Stimulated activated CD8-positive, alpha-beta memory T cell treated with anti-CD3 and anti-CD28 coated beads, Interleukin-7, amount 100 ng/mL, for 1 hour (primary cell): ENCODE measurements at places on chromosomes 4 and X.

DNA sequence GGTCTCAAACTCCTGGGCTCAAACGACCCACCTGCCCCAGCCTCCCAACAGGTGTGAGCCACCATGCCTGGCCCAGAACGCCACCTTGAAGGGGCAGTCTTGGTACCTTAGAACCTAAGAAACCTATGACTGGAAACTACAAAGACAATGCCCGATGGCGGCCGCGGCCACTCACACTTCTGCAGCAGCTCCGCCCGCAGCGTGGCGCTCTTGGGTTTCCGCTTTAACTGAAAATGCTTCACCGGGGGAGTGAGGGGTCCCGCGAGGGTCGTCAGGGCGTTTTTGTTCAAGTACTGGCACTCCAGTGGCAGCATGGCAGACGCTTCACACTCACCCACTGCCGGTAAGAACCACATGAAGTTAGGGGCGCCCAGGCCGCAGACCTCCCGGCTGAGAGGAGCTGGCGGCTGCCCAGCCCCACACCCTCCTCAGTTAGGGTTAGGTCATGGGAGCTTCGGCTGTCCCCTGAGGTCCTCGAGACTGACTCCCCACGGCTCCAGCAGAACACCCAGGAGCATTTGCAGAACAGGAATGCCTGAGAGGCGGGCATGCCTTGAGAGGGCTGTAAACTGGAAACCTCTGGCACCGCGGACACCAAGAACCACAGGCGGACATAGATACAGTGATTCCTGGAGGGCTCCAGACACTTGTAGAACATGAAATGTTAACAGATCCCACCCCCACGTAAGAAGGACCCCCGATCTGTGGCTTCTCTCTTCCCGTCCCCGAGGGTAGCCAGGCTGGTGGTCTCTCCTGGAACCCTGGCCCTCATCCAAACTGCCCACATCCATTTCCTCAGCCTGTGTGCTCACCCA is 19.0 kb downstream of the NELFA start:
- DNase-seq, result no peak

GRCh38 chrX:19566359-19567222 is 51.3 kb upstream of the MAP3K15 start:
- no peak for DNase-seq

- no peak for DNase-seq
Measured at GRCh38 chr4:155529272-155529671, 137.4 kb upstream of the GUCY1A1 start.

- DNase-seq, result no peak
Measured at GRCh38 chr4:165462009-165462408, 83.2 kb downstream of the CPE start.

DNA sequence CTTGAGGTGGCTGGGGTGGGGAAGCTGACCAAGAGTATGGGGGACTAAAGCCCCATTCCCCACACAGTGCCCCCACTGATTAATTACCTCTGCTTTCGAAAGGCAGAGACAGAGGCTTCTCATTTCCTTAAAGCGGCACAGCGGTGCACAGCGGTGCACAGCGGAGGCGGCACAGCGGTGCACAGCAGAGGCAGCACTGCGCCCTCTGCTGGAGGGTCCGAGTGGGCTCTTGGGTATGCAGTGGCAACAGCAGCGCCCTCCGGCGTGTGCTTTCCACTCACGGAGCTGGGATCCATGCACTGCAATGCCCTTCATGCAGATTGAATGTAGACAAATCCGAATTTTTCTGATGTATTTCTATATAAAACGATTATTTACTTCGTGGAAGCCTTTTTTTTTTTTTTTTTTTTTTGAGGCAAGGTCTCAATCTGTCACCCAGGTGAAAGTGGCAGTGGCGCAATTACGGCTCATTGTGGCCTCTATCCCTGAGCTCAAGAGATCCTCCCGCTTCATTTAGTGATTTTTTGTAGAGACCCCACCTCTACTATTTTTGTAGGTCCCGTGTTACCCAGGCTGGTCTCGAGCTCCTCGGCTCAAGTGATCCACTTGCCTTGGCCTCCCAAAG is 19.7 kb upstream of the PRPS2 start:
- peak; percentile 28 for DNase-seq

DNA sequence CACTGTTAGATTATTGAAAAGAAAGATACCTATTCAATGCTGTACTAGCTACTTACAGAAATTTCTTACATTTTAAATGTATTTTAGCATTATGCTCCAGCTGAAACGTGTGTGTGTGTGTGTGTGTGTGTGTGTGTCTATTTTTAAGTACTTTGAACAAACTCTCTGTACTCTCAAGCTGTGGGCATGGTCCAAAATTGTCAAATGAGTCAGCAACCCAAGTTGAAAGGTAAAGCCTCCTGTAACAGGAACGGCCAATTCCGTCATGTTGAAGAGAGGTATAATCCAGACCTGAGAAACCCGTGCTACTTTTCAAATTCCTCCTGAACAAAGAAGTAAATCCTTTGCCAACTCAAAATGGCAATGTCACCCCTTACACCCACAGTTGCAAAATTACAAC is 20.5 kb downstream of the MAOB start:
- DNase-seq, result no peak

- peak; percentile 26 for DNase-seq
Measured at GRCh38 chr4:83252782-83253405, 31.7 kb downstream of the COQ2 start.

DNA sequence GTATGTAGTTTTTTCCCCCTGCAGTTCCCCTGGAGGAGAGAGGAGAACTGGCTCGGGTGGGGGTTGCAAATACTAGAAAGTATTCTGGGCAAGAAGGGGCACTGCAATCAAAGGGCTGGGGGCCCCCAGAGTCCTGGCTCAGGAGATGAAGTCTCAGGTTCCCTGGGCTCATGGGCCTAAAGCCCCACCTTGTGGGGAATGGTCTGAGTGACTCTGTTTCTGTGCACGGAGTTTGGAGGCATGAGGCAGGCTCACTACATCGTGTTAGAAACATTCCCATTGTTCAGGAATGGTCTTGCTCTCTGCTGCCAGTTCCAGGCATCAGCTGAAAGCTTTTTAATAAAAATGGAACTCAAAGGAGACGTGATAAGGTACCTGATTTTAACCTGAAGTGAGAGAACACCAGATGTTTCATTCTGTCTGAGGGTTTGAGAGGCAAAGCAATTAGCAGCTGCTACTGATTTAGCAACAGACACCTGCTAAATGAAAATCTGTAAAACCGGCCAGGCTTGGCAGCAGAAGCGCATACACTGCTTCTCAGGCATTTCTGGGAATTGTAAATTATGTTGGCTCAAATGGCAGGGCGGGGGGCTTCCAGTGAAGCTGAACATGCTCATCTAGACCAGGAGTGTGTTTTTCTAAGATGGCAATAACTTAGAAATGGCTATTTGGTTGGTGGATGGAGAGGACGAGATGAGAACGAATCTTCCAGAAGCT is 122.7 kb downstream of the TMEM164 start:
- DNase-seq, result no peak

- no peak for DNase-seq
Measured at GRCh38 chr4:127555106-127555505, 77.7 kb upstream of the INTU start.

- no peak for DNase-seq
Measured at GRCh38 chr4:102761296-102761701, 531 bp upstream of the MANBA start.

DNA sequence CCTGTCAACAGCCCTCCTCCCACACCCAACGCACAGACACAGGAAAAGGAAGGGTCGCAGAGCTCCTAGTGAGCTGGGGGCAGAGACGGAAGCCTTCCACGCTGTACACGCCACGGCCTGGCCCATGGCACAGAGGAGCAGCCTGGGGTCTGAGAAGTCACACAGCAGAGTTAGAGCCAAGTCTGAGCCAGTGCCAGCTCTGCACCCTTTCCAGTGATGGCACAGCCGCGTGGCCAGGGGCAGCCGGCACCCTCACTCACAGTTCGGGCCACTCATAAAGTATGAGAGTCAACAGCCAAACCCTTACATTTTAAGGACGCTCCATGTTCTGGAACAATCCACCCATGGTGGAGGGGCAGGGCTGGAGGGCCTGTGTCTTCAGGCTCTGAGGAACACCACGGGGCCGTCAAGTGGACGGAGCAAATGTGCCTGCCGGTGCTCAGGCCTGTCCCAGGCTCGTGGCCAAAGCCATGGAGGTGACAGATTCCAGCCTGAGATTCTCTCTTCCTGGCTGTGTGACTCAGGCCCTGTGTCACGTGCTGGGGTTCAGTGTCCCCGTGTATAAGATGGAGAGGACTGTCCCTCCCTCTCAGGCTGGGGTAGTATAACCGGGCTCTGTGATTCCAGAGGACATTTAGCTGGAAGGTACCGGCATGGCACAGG is 91.2 kb downstream of the ABLIM2 start:
- DNase-seq, result no peak

- DNase-seq, result no peak
Measured at GRCh38 chr4:112857461-112857860, 192.0 kb upstream of the ANK2 start.

- no peak for DNase-seq
Measured at GRCh38 chr4:6198768-6199421, 1.5 kb downstream of the JAKMIP1 start.
